Cerebellum (tissue), 4 donors: ENCODE measurements at places on chromosomes 7 and 10.

- no peak for DNase-seq
Measured at GRCh38 chr7:22894546-22894945, 71.9 kb upstream of the TOMM7 start.

- DNase-seq: no peak
Measured at GRCh38 chr7:130135208-130136205, 65.2 kb downstream of the KLHDC10 start.

- DNase-seq: no peak
Measured at GRCh38 chr7:81231301-81231838, 312.5 kb upstream of the SEMA3C start.

- DNase-seq: no peak
Measured at GRCh38 chr7:98252425-98253054, 508 bp upstream of the TECPR1 start.
